ENCODE measurements at places on chromosomes 5 and 9. TPM values are rescaled to one million over a fixed set of nuclear protein-coding genes. Genes with fewer than 3 reads are reported as not detected.

ADGRV1 gene
- 0.13 TPM for total RNA-seq

CERCAM gene
- 29.9 TPM for total RNA-seq

TMEM171 gene
- 4.5 TPM for total RNA-seq

PTPN3 gene
- total RNA-seq: 4.8 TPM

NIPSNAP3A gene
- 79.8 TPM for total RNA-seq

DBN1 gene
- total RNA-seq: 147 TPM

QRFP gene
- not detected for total RNA-seq

CHD1 gene
- 61.0 TPM for total RNA-seq

SGCD gene
- total RNA-seq: not detected

- DNase-seq: no peak
These were observed 87.6 kb downstream of the ADAMTS6 start for GRCh38 chr5:65394087-65394486.

DNA sequence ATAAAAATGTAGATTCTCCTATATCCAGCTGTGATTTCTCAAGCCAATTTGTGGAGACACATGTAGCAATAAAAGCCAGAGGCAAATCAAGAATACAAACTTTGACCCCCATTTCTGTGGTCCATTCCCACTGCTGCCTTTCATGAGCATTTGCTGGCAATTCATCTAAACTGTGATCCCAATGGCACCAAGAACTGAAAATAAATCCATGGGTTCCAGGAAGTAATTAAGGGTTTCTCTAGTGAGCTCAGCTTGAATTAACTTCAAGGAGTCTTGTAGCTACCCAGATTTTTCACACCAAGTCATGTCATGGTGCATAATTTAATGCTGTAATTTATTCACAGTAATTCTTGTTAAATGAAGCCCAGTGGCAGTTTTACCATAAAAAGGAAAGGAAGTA, 145.0 kb upstream of the SMC2 start:
- no peak for DNase-seq

DNA sequence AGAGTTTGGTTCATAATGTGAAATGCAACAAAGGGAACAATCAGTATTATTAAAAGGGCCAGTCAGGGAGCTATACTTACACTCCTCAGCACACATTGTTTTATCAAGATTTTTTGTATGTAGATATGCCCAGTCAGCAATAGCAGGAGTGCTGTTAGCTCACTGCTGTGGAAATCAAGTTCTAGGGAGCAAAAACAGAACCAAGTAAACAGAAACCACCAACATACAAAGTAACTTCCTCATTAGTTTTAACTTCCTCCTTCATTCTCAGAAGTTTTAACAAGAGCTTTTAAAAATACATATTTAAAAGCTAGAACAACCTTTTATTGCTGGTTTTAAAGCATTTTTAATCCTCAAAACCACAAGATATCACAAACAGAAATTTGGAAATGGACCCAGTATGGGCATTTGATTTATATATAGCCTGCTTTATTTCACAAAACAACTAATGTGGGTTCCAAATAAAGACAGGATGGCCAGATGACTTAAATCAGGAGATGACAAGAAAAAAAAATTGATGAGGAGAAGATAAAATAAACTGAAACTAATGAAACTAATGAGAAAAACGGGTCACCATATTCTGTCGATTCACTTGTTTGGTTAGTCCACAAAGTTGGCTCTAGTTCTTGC, 178.5 kb downstream of the ADAMTS12 start:
- no peak for DNase-seq

GRCh38 chr9:20200991-20201431, 412.2 kb upstream of the SLC24A2 start:
- no peak for DNase-seq

DNA sequence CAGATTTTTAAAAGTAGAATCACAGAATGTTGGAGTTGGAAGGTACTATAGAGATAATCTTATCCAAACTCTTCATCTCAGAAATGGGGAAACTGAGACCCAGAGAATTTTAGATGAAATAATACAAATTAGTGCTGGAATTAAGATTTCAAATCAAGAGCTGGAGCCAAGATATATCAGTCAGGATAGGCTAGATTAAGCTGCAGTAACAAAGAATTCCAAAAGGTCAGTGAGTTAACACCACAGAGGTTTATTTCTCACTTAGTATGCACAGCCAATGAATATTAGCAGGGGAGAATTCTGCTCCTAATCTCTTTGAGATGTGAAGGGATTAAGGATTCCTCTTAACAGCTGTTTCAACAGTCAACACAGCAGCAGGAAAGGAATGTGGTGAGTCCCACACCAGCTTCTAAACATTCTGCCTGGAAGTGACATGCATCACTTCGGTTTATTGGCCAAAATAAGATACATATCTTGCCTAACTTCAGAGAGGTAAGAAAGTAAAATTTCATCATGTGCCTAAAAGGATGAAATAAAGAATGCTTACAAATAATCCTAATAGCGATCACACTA, 136.8 kb downstream of the FRMD3 start:
- no peak for DNase-seq

DNA sequence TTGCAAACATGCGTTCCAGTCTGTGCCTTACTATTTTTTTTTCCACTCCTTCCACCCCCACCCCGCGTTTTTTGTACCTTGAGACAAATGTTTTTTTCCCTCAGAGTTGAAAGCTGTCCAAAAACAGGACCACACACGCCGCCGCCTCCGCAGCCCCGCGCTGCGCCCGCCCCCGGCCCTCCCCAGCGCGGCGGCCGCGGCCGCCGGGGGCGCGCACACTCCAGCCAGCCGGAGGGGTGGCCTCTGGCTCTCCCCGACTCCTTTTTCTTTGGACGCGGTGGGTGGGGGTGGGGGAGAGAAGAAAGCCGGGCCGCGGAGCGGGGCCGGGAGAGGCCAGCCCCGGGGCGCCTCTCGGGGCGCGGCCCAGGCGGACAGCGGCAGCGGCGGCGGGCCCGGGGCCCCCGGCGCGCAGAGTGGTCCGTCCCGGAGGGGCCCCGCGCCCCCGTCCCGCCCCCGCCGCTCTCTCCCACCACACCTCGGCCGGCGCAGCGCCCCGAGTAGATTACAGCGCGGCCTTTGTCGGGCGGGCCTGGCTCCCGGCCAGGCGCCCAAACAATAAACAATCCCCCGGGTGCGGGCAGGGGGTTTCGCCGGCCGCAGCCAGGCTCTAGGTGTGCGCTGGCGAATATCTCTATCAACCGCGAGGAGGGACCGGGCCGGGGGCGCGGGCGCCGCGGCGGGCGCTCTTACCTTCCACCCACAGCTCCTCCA, 10.9 kb downstream of the PTCH1 start:
- DNase-seq: peak; percentile 84

DNA sequence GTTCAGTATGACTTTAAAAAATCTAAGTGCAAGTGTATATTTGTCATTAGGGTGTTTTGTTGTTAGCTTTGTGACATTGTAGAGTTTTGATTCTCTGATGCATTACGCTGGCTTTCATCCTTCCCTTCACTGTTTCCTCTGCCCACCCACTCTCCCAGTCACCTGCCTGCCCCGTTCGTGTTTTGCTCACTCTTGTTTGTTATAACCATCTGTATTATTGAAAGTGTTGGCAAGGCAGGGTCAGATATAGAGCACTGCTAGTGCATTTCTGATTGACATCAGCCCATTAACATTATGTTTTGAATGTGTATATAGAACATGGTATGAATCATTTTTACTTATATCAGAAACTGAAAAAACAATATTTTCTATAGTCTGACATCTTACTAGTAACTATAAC, 27.3 kb downstream of the SCGB3A1 start:
- DNase-seq: no peak

DNA sequence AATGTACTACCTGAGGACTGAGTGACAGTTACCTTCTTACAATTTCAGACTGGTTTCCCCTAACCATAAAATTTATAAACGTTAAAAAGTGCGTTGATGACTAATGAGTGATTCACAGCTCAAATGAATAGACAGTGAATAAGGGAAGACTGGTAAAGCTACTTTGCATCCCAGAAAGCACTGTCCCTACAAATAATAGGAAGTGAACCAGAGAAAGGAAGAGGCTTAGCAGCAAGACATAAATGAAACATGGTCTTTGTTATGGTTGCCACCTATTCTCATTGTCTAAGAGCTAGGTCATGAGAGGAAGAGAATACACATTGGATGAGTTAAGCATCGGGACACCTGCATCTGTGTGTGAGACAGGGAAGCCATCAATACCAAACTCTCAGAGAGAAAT, 849.2 kb downstream of the TAF11L14 start:
- DNase-seq: peak; percentile 41

DNA sequence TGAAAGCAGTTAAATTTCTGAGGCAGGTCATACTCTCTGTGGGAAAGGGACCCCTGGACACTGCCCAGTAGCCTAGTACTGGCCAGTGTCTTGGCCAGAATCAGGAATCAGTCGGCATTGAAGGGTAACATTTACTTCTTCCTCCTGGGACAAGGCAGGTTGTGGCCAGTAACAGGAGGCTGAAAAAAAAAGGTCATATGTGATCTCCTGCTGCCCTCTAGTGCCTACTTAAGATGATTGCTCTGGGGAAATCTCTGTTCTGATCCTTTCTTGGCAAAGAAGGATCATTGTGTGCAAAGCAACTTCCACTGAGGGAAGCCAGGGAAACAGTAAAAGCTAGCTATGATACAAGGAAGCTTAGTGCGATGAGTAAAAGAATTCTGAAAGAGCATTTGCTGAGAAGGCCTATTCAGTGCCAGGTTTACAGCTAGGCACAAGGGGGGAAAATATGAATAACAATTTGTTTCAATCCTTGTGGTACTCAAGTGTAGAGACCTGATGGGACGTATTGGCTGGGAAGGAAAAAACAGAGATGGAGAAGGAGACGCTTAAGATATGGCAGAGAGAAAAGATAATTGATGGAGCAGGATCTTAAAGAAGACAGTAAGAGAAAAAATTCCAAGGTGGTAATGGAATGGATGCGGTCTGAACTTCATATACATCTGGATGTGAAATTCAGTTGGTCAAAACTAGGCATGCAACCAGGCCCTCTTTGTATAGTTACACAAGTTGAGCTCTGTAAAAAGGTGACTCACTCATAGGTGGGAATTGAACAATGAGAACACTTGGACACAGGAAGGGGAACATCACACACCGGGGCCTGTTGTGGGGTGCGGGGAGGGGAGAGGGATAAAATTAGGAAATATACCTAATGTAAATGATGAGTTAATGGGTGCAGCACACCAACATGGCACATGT, 25.8 kb upstream of the TRIM32 start:
- peak; percentile 38 for DNase-seq

- DNase-seq: no peak
These were observed 14.4 kb upstream of the DMRT3 start for GRCh38 chr9:962023-962422.

GRCh38 chr9:76456202-76456926, 2.6 kb upstream of the GCNT1 start:
- peak; percentile 78 for DNase-seq

Measured in SJSA1 (cell line).